ENCODE measurements at places on chromosomes 13 and 19. TPM values are rescaled to one million over a fixed set of nuclear protein-coding genes. Genes with fewer than 3 reads are reported as not detected.

The KLK4 gene
- 0.29 TPM for total RNA-seq

The SIGLEC14 gene
- not detected for total RNA-seq

DNA sequence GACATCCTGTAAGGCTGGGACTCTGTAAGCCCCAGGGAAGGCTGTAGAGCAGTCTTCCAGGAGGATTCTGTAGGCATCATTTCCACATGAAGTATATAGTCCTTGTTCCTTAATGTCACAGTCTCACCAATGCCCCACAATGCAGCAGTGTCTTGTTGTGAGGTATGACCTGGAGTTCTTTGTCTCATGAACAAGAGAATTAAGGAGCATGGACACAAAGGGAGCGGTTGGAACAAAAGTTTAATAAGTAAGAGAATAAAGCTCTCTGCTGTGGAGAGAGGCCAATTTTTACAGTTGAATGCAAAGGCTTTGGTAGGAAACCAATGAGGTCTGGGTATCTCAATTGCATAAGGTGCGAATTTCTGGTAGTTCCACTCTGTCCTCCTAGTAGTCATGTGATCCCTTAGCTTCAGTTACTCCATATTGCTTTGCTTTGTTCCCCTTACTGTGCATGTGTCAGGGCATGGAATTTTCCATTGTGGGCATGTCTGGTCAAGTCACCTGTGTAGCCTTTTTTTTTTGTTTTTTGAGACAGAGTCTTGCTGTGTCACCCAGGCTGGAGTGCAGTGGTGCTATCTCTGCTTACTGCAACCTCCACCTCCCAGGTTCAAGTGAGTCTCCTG, 124.3 kb upstream of the TMTC4 start:
- H3K4me3 ChIP-seq: no peak overlapping the region
- no peaks in the 10 kb centered on the region for H3K36me3 ChIP-seq
- H3K4me1 ChIP-seq: no peaks in the 10 kb centered on the region
- H3K27ac ChIP-seq: no peak overlapping the region

GRCh38 chr13:45402641-45403040, 15.5 kb downstream of the SLC25A30 start:
- no peak for DNase-seq
- no peaks in the 10 kb centered on the region for H3K27me3 ChIP-seq
- no peak overlapping the region for H3K4me3 ChIP-seq
- peaks cover 36% of the 10 kb centered on the region for H3K36me3 ChIP-seq
- H3K4me1 ChIP-seq: no peaks in the 10 kb centered on the region

- H3K4me3 ChIP-seq: no peak overlapping the region
- no peak for DNase-seq
- no peaks in the 10 kb centered on the region for H3K36me3 ChIP-seq
- no peak overlapping the region for H3K27ac ChIP-seq
Observed at GRCh38 chr19:31894451-31894850, 451.0 kb upstream of the ZNF507 start.

GRCh38 chr19:508204-509150, 1.2 kb downstream of the TPGS1 start:
- H3K27me3 ChIP-seq: no peaks in the 10 kb centered on the region
- H3K36me3 ChIP-seq: no peaks in the 10 kb centered on the region
- peak overlapping the region; percentile 97 for H3K27ac ChIP-seq
- DNase-seq: peak; percentile 85
- H3K4me3 ChIP-seq: peak overlapping the region; percentile 99
- H3K4me1 ChIP-seq: peaks cover 13% of the 10 kb centered on the region

GRCh38 chr13:108728370-108728769, 99.0 kb downstream of the MYO16 start:
- no peak for DNase-seq
- H3K27me3 ChIP-seq: no peaks in the 10 kb centered on the region
- H3K4me3 ChIP-seq: no peak overlapping the region
- H3K36me3 ChIP-seq: no peaks in the 10 kb centered on the region

DNA sequence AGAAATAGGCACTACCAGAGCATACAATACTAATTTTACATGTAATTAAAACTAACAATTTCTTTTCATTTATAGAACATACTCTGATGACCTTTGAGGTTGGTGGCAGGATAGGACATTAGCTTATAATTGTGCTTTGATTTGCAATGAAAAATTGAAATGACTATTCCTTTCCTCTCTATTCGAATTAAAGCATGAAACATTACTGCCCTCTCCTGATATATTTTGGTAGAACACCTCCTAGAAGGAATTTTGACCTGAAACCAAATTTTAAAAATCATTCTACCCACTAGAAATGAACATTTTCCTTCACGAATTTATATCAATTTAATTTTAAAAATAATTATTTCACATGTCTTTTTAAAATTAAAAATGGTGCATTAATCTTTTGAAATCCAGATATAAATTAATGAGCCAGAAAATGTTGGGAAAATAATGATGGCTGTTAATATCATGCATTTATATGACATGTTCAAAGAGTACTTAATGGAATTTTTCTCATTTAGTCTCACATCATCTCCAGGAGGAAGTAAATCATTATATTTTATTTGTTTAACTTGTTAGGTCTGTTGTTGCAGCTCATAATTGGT, 556.3 kb upstream of the ARGLU1 start:
- no peak overlapping the region for H3K27ac ChIP-seq
- H3K4me3 ChIP-seq: no peak overlapping the region
- no peaks in the 10 kb centered on the region for H3K36me3 ChIP-seq
- no peaks in the 10 kb centered on the region for H3K27me3 ChIP-seq
- no peak for DNase-seq
- H3K4me1 ChIP-seq: no peaks in the 10 kb centered on the region

All from osteoblast (primary cell).